ENCODE measurements at places on chromosomes 5 and 9.

DNA sequence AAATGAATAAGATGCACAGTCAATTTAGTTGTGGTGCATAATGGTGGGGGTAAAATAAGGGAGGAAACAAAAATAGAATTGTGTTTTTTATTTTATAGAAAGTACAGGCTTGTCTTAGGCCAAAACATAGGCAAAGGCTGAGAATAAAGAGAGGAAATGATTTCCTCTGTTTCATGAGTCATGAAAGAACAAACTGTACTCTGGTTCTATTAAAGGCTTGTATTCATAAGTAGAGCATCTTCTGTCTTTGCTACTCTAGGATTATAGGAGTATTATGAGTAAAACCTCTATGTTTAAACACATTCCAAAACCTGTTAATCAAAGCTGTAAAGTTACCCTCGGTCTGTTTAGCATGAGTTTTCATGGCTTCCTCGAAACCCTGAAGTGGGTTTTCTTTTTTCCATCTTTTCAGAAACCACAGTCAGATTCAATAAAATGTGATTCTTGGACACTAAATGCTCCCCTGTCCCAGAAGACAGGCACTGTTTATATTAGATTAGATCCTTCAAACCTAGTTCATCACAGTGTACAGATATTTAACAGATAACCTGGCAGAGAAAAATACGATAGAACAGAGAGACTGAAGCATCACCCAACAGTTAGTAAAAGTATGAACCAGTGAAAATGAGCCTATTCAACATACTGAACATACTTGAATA is 473.9 kb upstream of the CYLC2 start:
- DNase-seq, result no peak

DNA sequence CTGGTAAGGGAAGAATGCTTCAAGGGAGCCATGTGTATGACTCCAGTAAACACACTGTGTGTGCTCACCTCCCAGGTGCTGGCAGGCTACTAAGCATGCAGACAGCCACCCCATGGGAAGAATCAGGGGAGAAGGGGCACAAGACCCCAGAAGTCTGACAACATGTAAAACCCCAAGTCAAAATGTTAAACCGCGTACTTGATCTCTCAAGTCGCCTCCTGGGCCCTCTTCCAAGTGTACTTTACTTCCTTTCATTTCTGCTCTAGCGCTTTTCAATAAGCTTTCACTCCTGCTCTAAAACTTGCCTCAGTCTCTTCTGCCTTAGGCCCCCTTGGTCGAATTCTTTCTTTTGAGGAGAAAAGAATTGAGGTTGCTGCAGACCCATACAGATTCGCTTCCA is 31.3 kb downstream of the DAPK1 start:
- no peak for DNase-seq

GRCh38 chr5:168932400-168933189 is 353.4 kb upstream of the PANK3 start:
- no peak for DNase-seq

DNA sequence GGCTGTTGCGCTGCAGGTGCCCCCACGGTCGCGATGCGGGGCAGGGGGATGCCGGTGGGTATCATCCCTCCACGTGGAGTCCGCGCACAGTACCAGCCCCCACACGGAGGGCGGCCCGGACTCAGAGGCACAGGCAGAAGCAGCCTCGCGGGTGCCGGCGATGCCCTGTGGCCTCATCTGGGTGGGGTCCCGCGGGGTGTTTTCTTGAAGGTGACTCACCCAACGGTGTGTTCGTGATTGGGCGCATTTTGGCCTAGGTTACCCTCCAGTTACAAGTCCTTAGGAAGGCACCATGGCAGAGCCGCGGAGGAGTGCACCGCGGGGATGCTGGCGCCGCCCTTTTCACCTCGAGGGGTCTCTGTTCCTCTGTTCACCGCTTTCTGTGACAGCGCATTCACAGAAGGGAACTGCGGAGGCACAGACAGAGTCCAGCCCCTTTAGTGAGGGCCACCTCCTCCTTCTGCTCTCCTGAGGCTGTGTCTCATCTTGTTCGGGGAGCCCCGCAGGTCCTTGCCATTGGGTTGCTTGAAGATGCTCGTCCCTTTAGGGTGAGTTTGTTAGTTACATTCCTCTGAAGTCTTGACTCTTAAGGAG is 21.6 kb upstream of the EXOC3 start:
- DNase-seq, result no peak

- DNase-seq, result no peak
These were observed 67.5 kb downstream of the TLE1 start for GRCh38 chr9:81621785-81622259.

DNA sequence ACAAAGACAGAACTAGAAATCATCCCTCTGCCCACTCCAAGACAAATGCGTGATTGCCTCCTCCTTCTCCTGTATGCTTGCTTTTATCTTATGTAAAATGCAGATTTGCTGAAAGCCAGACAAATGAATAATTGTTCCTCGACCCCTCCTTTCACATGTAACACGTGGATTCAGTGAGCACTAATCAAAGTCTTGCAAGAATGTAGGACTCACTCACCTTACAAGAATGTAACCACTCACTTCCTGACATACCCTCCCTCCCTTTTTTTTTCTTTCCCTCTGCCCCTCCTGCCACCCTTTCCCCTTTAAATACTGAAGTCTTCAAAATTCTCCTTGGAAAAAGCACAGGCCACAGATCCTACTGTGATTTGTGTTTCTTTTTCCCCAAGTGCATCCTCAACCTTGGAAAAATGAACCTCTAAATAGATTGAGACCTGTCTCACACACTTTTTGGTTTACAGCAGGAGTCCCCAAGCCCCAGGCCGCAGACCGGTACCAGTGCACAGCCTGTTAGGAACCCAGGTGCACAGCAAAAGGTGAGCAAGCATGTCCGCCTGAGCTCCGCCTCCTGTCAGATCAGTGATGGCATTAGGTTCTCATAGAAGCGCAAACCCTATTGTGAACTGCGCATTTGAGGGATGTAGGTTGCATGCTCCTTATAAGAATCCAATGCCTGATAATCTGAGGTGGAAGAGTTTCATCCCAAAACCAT is 29.4 kb upstream of the HSD17B3 start:
- DNase-seq, result peak; percentile 33

DNA sequence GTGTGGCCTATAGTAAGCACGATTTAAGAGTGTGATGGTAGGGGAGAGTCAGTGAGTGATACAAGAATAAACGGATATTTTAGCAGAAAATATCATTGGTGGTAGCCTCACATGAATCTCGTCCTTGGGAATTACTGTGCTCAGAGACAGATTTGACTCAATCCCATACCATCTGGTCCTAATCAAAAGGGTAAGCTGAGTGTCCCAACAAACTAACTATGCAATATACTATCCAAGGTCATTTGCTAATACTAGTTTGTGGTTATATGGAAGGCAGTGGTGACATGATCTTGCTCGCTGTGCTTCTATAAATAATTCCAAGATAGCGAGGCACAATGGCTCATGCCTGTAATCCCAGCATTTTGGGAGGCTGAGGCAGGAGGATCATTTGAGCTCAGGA is 103.2 kb downstream of the TRPM6 start:
- no peak for DNase-seq
